T-cell (primary cell): ENCODE measurements at places on chromosomes 16 and 17. TPM values are rescaled to one million over a fixed set of nuclear protein-coding genes. Genes with fewer than 3 reads are reported as not detected.

NPTX1 gene
- 0.28 TPM for total RNA-seq

DDX5 gene
- 1,503 TPM for total RNA-seq

DNA sequence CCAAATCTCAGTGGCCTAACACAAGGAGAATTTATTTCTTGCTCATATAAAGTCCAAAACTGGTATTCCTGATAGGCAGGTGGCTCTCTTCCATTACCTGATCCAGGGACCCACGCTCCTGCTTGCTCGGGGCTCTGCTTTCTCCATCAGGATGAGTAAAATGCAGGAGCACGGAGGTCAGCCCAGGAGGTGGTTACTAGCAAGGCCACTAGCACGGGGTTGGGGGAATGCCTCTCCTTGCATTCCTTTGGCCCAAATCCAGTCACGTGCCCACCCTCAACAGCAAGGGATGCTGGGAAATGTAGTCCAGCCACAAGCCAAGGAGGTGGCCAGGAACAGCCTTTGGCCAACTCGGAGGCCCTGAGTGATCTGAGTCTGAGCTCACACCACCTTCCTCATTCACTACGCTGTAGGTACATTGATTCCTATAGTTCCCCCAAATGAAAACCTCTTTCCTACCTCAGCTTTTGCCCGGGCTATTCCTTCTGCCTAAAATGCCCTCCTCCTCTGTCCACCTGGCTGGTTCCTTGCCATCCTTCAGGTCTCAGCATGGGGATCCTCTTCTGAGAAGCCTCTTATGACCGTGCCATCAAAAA is 38.3 kb upstream of the HAPSTR1 start:
- DNase-seq = no peak

- no peak for DNase-seq
Measured at GRCh38 chr17:59650642-59651041, 30.9 kb downstream of the CLTC start.

CDT1 gene
- 0.93 TPM for total RNA-seq

DNA sequence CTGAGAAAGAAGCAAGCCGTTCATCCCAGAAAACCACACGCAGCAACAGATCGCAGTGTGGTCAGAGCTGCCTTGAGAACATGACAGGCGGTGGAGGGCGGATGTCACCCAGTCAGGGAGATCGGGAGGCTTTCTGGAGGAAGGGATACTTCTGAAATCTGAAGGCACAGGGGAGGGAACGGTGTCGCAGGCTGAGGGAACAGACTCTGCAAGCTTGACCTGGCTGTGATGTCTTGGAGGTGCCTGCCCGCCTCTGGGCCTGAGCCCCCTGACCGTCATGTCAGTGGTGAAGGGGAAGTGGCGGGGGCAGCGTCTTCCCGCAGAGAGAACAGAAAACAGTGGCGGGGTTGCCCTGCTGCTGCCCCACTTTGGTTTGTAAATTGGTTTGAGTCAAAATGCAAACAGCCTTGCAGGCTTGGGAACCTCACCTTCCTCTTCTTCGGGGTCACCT is 8.1 kb upstream of the ATP2A3 start:
- DNase-seq = no peak

NEURL4 gene
- 49.5 TPM for total RNA-seq

ANKRD40CL gene
- total RNA-seq = not detected

DNA sequence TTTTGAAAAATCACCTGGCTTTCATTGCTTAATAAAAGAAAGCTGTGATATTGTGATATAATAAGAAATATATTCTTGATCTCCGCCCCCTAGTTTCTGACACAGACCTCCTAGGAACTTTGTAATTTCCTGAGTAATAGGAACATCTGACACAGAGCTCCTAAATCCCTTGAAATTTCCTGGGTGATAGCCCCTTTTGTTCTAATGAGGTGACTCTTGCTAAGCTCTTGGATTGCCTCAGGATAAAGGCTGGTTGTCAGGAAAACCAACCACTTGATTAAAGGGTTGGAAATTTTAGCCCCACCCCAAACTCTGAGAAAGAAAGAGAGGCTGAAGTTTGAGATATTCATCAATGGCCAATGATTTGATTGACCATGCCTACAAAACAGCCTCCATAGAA is 326.4 kb upstream of the KIF2B start:
- DNase-seq = no peak

GRCh38 chr17:56681561-56682266 is 88.2 kb downstream of the NOG start:
- DNase-seq = no peak

KRT31 gene
- not detected for total RNA-seq

TAT gene
- total RNA-seq = 0.66 TPM

DNA sequence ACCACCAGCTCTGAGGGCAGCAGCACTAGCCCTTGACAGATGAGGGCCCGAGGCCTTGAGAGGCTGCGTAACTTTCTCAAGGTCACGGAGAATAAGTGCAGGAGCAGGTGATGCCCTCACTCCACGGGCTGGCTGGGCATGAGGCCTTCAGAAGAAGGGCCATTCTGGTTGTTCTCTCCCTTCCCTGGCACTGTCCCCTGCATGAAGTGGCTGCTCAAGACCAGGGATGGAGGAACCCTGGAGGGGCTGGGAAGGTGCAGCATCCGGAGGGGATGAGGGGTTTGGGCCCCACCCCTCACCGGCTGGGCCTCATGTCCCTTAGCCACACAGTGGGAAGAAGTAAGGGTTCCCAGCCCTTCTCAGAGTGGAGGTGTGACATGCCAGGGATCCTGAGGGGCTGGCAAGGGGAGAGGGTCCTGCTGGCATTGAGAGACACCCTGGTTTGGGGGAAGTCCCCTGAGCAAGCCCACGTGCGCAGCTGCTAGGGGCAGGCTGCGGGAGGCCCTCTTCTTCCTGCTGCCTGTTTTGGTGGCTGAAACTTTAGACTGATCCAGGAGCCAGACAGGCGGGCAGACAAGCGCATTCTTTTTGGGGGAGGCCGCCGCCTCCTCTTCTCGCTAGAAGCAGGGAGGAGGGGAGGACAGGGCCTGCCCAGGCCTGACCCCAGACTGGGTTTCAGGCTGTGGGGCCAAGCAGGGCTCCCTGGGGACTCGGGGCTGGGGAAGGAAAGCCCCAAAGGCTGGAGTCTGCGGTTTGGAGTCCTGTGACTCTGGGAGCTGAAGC is 74.0 kb downstream of the N4BP1 start:
- DNase-seq = no peak

GRCh38 chr17:61595418-61596186 is 4.6 kb upstream of the NACA2 start:
- DNase-seq = no peak

SNAI3 gene
- 19.1 TPM for total RNA-seq

DNA sequence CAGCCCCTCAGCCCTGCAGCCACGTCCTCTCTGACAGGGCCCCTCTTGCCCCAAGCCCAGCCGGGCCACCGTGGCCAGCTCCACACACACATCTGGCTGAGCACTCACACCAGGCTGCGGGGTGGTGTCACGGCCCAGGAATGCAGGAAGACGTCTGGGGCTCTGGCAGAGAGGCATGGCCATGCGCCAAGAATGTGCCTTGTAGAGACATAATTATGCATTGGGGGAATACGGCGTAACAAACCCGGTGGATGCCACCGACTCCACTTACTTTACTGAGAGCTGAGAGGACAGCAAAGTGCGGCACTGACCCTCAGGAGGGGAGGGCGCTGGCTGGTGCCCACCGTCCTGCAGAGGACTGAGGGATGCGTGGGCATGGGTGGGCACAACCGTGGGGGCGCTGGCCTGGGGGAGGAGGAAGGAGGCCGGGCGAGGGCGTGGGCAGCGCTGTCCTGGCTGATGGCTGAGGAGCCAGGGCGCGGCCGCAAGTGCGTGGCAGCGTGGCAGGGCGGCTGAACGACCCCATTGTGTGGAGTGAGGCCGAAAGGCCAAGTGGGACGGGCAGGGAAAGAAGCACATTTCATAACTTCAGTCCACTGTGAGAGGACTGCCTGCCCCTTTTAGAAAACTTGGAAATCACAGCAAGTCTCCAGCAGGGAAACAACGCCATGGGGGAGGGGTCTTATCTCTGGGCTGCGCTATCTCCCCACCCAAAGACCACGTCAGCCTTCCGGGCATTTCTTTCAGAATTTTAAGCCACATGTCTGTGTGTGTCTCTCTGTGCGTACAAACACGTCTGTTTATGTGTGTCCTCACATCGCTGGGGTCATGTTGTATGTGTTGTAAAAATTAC is 30.6 kb downstream of the METRNL start:
- DNase-seq = no peak

- DNase-seq = no peak
Measured at GRCh38 chr16:3182608-3183444, 5.2 kb upstream of the OR1F1 start.

DNA sequence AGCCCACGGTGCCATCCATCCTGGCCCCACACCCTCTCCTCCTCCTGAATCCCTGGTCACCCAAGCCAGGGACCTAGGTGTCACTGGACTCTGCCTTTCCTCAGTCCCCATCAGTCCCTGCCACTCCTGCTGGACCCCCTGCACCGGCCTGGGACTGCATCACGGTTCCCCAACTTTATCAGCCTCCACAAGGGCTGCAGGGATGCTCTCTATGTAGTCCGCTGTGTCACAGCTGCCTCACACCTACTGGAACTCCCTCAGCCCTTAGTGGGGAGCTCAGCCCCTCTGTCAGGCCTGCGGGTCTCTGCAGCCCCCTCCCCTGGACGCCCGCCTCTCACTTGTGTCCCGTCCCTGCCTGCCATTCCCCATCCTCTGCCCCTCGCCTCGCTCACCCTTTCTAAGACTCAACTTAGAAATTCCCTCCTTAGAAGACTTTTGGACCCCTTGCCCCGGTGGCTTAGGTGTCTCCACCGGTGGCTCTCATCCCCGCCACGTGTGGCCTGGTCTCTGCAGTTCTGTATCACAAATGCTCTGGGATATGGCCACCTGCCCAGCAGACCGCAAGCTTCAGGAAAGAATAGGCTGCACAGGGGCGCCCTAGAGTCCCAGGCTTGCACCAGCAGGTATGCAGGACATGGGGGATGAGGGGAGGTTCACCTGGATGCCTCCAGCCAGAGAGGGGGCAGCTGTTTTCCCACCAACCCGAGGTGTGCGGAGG is 62.9 kb downstream of the PRMT7 start:
- DNase-seq = no peak

RRAD gene
- total RNA-seq = 0.56 TPM

DNA sequence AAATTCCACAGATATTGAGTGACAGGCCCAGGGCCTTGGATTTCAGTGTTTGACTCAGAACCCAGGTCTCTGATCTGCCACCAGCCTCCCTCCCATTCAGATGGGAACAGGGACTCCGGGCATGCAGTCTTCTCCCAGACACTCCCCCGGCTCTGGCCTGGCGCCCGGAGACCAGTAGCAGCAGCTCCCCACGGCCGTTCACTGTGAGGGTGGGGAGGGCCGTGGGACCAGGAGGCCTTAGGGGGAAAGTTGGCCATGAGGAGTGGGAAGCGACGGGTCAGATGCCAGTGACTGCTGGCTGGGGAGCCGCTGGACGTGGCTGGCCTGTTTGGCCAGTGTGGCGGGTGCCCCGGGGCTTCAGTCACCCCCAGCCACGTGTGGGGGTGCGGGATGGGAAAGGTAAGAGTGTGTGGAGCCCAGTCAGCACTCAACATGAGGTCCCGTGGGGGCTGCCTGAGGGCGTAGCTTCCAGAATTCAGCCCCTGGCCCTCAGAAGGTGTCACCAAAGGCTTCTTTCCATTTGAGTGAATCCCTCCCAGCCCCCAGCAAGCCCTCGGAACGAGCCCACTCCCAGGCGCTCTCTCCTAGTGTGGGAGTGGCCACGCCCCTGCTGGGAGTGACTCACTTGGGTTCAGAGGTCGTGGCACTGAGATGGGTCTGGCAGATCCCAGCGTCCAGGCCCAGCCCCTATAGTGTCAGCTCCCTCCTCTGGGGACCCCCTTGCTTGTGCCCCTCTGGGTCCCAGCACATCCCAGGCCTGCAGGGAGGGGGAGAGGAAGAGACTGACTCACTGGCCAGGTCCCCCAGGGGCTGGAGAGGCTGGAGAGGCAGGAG is 309.4 kb downstream of the SEC14L1 start:
- DNase-seq = no peak

GRCh38 chr17:5583426-5584382 is 605 bp downstream of the NLRP1 start:
- DNase-seq = no peak

DNA sequence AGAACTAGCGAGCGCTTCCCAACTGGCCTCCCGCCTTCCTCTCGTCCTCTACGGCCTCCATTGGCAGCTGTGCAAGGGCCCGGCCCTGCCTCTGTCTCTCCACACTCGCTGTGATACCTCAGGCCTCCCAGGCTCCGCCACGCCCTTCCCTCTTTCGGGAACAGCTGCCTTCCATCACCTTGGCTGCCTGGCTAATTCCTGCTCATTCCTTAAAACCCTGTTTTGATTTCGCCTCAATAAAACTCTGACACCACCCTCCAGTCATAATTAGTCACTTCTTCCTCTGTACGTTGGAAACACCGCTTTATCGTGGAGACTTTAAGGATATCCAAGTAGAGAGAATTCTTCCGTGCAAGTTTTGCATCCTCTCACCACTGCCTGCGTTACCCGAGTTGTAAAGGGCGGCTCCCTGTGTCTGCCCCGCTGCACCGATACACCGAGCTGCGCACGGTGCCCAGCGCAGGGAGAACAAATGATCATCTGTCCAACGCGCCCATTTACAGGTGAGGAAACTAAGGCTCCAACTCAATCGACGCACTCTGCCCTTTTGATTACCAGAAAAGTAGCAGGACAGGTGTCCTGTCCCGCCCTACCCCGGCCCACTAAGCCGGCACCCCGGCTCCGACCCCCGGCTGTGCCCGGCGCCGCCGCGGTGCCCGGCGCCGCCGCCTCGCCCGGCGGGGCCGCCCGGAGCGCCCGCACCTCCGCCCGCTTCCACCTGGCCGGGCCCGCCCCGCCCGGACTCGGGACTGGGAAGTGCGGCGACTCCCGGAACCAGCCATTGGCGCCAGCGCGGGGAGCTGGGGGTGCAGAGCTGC is 139.7 kb downstream of the SEC14L1 start:
- peak; percentile 4 for DNase-seq

DNA sequence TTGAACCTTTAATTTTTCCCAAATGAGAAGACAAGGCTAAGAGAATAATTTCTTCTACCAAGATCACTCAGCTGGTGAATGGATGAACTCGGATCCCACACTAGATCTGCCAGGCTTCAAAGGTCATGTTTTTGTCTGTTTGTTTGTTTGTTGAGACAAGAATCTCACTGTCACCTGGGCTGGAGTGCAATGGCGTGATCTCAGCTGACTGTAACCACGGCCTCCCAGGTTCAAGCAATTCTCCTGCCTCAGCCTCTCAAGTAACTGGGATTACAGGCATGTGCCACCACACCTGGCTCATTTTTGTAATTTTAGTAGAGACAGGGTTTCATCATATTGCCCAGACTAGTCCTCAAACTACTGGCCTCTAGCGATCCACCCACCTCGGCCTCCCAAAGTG is 6.6 kb downstream of the ZNF19 start:
- DNase-seq = no peak

IL17C gene
- 0.93 TPM for total RNA-seq

SLC25A10 gene
- total RNA-seq = 8.2 TPM

SLC52A1 gene
- not detected for total RNA-seq
